H54 (cell line): ENCODE measurements at places on chromosomes 5 and 9.

DNA sequence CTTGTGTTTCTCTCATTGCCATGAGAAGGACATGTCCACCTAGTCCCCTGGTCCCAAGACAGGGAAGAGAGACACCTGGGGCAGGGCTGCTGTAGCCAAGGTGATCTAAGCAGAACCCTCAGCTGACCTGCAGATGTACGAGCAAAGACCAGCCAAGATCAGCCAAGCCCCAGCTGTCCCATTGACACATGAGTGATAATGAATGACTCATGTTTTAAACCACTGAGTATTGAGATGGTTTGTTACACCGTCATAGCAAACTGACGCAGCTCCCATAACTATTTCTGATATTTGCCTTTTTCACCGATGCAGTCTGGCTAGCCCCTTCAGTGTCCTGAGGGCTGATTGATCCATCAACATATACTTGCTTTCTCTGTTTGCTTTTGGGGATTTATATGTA is 6.7 kb downstream of the OR1K1 start:
- no peak for DNase-seq

DNA sequence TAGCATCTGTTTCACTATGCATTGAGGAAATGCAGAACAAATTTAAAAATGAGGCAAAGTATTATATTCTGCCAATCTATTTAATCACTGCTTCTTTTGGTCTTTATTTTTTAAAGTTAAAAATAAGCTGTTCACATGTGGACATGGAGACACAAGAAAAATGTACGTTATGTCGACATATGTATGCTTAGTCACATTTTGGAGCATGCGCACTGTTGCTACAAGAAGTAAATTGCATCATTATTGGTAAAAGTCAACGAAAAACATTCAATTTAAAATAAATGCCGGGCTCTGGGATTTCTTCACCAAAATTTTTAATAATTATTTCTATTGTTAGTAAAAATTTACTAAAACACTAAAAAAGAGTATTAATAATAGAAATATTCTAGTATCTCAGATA is 876.3 kb upstream of the CTNND2 start:
- DNase-seq, result no peak

GRCh38 chr5:127410959-127411358 is 106.5 kb upstream of the PRRC1 start:
- no peak for DNase-seq

DNA sequence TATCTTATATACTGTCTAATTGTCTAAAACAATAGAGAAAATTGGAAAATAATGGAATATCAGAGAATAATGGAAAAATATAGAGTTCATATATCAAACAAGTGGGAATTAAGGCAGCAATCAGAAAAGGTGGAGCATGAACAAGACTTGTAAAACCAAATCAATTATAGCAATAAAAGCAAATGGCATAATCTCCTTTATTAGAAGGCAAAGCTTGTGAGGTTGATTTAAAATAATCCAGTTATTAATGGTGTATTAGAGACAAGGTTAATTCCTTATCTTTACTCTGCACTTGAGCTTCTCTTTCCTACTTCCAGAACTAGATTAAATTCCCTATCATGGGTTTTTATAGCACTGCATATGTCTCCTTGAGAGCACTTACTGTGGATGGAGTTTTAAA is 64.1 kb downstream of the AMBP start:
- no peak for DNase-seq

DNA sequence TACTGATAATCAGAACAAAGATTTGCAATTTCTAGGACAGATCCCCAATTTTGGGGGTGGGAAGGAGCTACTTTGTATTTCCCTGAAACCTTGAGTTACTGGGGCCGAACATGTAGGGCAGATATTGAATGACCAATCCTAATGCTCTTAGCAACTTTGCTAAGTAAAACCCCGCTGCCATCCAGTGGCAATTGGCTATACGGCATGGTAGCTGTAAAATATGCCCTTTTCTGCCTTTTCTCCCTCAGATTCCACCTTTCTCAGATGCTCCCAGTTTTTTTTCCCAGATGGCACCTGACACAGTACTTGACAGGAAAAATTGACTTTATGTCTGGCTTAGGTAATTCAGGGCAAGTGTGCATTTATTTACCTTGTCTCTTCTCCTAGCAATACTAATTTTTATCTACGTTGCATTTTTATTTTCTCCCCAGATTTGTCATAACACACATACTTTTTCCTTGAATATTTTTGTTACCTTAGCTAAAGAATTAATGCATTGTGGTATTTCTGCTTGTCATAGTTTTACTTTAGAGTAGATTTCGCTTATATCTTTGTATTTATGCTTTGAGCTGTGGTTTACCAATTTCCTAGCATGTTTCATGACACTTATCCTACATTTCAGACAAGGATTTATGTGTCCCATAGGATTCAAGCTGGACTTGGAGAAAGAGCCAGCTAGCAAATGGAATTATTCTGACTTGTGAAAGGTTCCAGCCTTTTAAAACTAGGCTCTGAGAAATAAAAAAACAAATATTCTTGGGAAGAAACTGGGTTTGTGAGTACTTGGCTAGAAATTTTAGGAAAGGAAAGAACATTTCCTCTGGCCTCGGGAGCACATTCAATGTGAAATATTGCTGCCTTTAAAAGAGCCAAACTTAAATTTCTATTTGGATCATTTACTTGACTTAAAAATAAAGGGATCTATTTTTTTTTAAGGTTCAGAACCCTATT is 37.4 kb downstream of the PIK3R1 start:
- peak; percentile 11 for DNase-seq

DNA sequence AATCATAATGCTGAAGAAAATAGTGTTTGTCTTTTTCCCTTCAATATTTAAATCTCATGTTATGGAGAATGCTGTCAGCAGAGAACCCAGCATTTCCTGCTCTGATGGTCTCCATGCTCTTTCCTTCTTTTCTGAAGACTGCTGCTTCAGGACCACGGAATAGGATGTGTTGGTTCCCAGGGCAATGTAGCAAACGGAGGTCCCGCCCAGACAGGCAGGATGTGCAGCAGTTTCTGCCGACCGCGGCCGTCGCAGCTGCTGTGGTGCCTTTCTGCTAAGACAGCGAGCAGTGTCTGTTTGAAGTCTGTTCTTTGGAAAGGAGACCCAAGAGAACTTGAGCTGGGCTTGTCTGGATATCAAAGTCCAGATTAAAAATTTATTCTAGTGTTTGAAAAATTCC is 654.3 kb downstream of the CCDC171 start:
- no peak for DNase-seq

- DNase-seq, result no peak
Observed at GRCh38 chr5:178434851-178435250, 155.3 kb downstream of the COL23A1 start.

GRCh38 chr5:74441616-74442015 is 198.9 kb downstream of the ENC1 start:
- no peak for DNase-seq

GRCh38 chr9:27572566-27572917 is 739 bp downstream of the C9orf72 start:
- DNase-seq, result no peak

- DNase-seq, result no peak
Observed at GRCh38 chr5:178238711-178239592, 6.3 kb upstream of the PHYKPL start.

DNA sequence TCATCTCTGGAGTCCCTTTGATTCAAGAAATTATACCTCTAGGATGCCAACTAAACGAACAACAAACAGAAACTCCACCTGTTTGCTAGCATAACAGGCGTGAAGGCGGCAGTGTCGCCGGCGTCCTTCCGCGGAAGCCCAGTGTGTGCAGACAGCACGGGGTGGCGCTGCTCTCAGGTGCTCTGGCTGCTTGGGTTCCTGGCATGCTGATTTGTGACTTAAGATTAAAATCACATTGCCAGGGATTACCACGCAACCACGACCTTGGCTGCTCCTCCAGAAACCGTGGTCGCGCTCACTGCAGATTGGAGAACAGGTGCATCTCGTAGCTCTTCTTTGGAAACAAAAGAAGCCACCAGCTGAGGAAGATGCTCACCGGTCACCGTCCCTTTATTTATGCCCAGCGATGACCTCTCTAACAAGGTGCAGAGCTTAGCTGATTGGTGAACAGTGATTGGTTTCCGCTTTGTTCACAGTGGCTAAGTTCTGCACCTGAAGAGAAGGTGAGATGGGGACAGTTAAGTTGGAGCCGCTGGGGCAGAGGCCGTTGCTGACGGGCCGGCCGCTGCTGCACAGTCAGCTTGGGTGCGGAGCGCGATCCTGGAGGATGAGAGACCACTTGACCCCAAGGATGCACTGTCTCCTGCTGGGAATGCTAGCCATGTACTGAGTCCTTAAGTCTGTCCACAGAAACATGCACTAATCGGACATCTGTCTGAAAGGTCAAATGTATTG is 232.3 kb downstream of the FANCC start:
- no peak for DNase-seq

DNA sequence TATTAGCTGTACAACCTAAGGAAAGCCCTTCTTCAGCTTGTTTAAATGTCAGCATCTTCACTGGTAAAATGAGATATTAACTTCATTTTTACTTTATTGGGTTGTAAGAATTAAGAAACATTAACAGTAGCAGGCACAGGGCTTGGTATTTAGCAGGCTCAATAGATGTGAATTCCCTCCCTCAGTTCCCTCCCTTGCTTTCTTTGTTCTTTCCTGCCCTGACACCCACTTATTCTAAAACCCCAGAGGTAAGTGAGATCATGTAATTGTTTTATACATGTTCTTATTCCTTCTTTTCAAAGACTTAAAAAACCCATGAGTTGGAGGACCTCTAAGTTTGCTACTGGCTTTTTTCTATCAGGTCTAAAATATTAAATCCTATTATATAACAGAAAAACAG is 73.3 kb upstream of the IFNK start:
- DNase-seq, result no peak
